Motor neuron (in vitro differentiated cells): ENCODE measurements at places on chromosomes 16 and 17. TPM values are rescaled to one million over a fixed set of nuclear protein-coding genes. Genes with fewer than 3 reads are reported as not detected.
A peak's percentile ranks its signal among the peaks of the same experiment; 100 is the strongest.

HOXB8 gene
- 0.27 and 0.81 TPM in 2 replicates for total RNA-seq

FBXW10 gene
- total RNA-seq: 0.27 and 0.85 TPM in 2 replicates

CCT6B gene
- 3.6 and 5.3 TPM in 2 replicates for total RNA-seq

DNA sequence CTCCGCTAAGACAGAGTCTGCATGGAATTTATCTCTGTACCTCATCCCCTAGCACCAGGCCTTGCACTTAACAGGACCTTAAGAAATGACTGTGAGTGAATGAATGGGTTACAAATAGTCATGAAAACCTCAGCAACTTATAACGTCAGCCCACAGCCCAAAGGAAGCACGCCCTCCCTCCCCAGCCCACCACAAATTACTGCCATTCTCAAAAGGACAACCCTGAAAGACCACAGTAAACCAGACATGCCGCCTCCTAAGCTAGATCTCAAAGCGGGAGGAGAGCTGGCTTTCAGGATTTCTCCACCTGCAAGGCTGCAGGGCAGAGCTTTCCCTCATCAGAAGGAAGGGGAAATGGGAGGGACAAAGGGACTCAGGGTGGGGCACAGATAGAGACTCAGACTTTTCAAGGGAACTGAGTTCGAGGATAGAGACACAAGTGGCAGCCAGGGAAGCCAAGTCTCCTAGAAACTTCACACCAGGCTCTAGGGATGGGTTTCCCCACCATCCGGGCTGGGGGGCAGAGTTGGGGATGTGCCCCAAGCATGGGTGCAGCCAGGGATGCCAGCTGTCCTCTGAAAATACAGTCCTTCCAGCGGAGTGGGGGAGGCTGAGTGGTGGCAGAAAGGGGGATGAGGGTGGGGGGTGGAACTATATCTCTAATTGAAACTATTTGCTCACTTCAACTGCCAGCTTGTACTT lies 56.7 kb downstream of the PLXDC1 start:
- no peak for ATAC-seq

- no peak for ATAC-seq
Measured at GRCh38 chr16:12387786-12388185, 411.3 kb downstream of the SNX29 start.

DNA sequence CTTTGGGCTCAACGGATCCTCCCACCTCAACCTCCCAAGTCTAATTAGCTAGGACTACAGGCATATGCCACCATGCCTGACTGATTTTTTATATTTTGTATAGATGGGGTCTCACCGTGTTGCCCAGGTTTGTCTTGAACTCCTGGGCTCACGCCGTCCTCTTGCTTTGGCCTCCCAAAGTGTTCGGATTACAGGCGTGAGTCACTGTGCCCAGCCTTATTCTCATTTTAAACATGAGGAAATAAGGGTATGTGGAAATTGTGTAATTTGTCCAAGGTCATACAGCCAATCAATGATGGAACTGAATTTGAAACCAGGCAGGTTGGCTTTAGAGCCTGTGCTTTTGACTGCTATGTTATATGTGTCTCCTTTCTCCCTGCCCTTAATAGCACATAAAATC lies 27.4 kb upstream of the AQP8 start:
- no peak for ATAC-seq

GRCh38 chr17:50148226-50149090 lies 2.0 kb downstream of the PPP1R9B start:
- ATAC-seq: peak; percentile 18

GRCh38 chr17:64172510-64172909 lies 42.6 kb upstream of the ERN1 start:
- ATAC-seq: no peak

- ATAC-seq: no peak
Measured at GRCh38 chr17:8991514-8992285, 26.2 kb upstream of the PIK3R5 start.

DNA sequence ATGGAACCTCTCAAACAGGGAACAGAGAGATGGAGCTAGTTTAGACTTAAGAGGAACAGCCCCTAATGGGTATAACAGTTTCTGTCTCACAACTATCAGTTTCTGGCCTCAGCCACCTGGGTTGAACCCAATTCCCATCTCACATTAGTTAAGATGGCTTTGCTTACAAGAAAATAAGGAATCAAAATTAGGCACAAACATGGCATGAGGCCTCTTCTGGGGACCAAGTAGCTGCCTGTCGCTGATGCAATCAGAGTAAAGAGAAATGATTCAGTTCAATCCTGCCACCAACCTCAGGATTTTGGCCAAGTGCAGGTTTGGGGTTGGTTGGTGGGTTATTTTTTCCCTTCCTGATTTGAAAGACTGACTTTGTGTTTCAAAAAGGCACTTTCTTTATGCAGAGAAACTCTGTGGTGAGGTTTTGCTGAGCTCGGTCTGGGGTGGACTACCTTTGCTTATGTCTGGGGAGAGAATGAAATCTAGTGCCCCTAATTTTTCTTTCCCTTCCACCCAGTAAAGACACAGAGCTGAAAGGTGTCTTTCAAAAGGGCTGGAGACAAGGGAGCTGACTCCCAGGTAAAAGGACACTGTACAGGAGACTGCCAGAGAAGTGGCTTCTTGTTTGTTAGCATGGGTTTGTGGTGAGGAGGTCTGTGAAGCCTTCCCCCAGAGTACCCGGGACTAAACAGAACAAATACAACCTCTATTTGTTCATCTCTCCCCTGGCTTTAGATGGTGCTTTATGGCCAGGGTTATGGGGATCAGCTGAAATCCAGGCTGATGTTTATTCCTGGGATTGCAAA lies 44.8 kb upstream of the NFAT5 start:
- ATAC-seq: no peak

DNA sequence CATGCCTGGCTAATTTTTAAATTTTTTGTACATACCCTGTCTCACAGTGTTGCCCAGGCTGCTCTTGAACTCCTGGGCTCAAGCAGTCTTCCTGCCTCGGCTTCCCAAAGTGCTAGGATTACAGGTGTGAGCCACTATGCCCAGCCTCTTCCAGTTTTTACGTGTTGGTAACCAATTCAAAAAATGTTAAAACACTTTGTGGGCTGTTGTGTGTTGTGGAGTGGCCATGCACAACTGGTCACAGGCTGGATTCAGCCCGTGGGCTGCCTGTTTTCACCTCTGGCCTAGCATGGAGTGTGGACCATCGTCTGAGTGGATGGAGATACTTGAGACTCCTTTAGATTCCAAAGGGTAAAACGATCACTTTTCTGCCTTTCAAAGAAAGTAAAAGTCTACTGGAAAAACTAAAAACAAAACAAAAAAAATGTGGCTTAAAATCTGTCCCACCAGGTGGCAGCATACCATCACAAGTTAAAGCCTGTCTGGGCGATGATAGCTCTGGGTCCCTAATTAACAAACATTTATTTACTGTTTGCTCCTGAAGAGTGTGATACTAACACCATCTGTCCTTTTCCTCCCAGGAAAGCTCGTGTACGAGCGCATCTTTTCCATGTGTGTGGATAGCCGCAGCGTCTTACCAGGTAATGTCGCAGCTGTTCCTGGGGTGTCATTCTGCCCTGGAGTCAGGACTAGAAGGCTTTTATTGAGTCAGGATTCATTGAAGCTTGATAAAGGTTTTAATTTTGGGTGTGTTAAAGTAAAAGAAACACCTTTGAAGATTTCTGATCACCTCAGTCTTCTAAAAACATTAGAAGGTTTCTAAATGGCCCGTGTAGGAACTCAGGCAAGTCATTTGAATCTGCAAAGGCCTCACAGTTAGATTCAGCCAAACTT lies 45.8 kb downstream of the VPS35L start:
- ATAC-seq: peak; percentile 67

DNA sequence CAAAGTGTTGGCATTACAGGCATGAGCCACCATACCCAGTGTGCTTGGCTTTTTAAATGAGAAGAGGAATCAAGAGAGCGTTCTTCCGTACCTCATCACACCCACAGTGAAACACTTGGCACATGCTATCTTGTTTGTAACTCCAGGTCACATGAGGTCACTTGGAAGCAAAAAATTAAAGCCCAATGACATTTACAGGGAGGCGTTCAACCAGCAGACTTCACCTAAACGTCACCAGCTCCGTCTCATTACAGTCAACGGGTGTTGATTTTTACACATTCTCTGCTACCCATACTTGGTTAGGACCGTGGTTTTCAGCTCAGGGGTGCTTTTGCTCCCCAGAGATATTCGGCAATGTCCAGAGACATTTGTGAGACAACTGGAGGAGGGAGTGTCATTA lies 127.0 kb downstream of the XYLT1 start:
- no peak for ATAC-seq

DNA sequence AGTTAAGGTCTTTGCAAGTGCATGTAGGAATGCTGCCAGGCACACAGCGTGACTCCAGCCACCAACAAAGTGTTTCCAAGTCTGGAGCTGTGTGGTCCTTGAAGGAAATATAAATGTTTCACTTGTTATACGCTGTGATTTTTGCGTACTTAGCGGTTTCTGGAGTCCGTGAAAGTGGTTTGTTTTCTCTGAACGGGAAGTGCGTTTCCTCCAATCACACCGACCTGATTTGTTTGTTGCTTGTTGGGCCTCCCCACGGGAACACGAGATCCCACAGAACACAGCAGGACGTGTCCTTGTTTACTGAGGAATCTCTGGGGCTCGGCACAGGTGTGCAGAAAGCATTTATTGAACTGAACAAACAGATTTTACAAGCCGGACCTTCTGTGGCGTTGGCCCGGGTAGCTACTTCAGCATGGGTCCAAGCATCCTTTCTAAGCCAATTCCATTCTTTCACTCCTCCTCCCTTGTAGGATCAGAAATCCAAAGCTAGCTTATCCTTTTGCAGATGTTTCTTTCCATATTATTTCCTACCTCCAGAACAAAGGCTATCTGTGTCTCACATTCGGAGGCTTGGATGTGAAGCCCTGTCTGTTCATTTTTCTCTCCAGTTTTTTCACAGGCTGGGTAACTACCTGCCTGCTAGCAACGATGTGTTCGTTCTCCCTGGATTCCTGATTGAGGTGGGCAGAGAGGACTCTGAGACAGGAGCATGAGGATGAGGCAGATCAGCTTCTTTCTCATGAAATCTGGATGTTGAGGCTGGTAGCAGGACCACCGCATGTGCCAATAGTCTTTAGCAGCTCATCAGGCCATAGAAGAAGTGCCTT lies 44.6 kb downstream of the ABAT start:
- no peak for ATAC-seq
